ENCODE measurements at places on chromosomes 11 and 22.

GRCh38 chr22:37797874-37798500 lies 9.7 kb upstream of the GCAT start:
- no peak for DNase-seq

DNA sequence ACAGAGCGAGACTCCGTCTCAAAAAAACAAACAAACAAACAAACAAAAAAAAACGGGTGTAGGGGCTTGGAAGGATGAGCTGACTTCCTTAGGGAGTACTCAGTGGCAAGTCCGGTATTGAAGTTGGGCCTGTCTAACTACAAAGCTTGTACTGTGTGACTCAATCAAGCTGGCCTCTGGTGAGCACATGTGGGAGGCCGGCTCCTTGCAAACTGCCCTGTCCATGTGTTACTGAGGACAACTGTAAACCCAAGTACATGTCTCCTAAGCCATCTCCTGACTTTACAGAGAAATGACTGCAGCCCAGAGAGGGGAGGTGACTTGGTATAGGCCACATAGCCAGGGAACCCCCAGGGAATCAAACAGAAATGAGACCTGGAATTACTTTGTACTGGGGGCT lies 11.6 kb downstream of the RIBC2 start:
- no peak for DNase-seq

DNA sequence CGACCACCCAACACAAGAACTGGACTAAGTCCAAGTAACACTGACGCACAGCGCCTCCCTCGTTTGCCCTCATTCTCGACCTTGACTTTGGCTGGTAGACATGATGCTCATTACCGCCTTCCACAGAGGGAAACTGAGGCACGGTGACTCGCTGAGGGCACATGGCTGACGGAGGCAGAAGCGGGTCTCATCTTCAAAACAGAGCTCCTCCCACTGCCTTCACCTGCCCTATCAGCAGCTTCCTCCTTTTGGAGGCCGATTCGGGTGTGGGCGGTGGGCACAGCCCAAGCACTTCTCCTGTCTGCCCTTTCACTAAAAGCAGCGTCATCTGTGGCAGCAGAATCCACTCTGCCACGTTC lies 2.0 kb upstream of the KMT5B start:
- DNase-seq: no peak

GRCh38 chr11:21615955-21616371 lies 576.9 kb upstream of the ANO5 start:
- no peak for DNase-seq

DNA sequence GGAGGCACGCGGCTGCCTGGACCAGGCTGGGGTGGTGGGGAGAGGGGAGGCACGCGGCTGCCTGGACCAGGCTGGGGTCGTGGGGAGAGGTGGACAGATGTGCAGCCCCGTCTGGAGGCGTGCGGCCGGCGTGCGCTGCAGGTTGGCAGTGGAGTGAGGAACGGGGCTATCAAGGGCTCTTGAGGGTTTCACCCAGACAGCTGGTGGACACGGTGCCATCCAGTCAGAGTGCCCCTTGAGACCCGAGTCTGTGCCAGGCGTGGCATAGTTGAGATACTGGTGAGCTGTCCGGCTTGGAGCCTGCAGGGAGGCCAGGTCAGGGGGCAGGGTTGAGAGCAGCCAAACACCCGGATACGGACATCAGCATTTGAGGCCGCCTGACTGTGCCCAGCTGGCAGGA lies 1.5 kb upstream of the GRAMD4 start:
- no peak for DNase-seq

GRCh38 chr11:101034076-101034475 lies 95.5 kb downstream of the PGR start:
- DNase-seq: no peak

GRCh38 chr11:132072044-132072857 lies 701.8 kb downstream of the NTM start:
- no peak for DNase-seq

DNA sequence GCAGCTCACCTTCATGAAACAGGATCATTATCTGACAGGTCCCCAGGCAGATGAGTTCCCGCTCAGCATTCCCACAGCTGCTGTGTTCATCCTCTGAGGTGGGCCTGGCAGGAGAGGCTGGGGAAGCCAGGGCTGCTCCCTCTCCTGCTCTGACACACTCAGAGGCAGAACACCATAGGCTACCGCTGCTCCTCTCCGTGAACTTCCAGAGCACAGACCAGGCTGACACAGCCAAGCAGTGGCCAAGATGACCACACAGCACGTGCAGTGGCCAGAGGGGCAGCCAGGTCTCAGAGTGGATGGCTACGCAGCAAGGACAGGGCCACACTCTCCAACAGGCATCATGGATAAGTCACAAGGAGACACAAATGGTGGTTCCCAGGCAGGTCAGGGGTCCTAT lies 8.5 kb downstream of the PRODH start:
- DNase-seq: no peak

DNA sequence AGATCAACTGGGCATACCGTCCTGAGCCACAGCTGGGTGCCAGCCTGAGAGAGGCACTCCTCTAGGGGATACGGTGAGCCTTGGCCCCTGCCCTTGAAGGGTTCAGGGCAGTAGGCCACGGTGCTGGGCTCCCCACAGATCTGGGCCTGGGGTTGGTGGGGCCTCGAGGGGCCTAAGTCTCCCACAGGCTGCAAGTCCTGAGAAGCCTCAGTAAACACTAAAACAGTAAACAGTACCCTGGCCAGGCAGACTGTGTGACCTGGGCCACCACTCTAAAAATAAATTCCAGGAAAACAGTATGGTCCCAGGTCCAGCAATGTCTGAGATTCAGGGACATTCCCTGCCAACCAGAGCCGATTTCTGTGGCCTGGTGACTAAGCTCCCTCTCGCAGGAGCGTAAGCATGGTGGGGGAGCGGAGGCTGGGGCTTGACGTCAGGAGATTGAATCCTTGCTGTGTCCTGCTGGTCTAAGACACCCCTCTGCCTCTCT lies 2.3 kb upstream of the RHOD start:
- DNase-seq: no peak

- no peak for DNase-seq
Observed at GRCh38 chr11:115687934-115688333, 183.7 kb upstream of the CADM1 start.

DNA sequence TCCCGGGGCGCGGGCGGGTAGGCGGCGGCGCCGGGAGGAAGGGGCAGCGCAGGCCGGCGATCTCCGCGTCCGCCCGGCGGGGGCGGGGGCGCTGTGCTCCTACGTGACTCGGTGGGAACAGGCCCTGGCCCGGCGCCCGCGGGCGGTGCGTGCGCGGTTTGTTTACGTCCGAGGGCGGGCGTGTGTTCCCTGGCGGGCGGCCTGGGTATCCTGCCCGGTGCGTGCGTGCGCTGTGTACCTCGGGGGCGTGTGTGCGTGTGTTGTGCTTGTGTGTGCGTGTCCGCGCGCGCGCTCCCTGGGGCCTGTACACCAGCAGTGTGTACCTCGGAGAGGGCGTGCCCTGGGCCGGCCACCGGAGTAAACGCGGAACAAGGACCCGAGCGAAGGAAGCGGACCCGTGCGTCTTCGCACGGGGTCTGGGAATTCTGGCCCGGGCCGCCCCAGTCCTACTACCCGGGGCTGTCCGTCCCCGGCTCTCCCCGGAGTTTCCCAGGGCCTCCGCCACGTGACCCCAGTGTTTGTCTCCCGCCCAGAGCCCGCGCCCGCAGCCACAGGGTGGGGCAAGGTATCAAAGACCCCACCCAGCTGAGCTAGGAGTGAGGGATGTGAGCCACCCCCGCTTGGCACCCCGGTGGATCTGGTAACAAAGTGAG lies 769 bp downstream of the MAFF start:
- DNase-seq: peak; percentile 53

GRCh38 chr11:111774955-111775710 lies 8.9 kb upstream of the PPP2R1B start:
- no peak for DNase-seq

- DNase-seq: no peak
Observed at GRCh38 chr11:33941637-33942160, 49.8 kb upstream of the LMO2 start.

- no peak for DNase-seq
Observed at GRCh38 chr11:1478544-1478943, 8.0 kb downstream of the MOB2 start.

DNA sequence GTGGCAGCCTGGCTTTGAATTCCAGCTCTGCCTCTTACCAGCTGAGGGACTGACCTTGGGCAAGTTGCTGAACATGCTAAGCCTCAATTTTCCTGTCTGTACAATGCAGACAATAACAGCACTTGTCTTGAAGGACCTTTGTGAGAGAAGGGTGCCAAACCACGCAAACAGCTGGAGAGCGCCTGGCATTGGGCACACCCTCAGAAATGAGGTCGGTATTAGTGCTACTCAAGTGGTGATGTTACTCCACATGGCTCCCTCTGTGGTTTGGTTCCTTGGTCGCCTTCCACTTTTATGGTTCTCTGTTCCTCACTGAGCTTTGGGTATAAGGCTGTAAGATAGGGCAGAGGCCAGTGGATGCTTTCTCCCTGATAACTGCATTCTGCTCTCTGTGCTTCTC lies 8.2 kb downstream of the UBASH3B start:
- DNase-seq: no peak

DNA sequence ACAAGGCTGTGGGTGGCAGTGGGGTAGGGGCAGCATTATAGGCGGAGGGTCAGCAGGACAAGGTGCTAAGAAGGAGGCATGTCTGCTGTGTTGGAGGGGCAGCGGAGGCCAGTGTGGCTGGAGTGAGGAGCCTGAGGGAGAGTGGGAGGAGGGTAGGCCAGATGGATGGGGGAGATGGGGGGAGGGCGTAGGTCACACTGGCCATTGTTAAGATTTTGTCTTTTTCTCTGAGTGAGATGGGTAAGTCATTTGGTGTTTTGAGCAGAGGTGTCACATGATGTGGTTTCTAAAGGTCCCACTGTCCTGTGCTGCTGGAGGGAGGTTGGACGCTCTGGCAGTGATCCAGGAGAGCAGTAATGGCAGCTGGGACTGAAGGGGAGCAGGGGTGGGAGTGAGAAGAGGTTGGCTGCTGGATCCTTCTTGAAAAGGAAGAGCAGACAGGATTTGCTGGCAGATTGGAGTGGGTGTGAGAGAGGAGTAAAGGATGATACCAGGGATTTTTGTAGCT lies 9.8 kb downstream of the PPP6R3 start:
- no peak for DNase-seq

DNA sequence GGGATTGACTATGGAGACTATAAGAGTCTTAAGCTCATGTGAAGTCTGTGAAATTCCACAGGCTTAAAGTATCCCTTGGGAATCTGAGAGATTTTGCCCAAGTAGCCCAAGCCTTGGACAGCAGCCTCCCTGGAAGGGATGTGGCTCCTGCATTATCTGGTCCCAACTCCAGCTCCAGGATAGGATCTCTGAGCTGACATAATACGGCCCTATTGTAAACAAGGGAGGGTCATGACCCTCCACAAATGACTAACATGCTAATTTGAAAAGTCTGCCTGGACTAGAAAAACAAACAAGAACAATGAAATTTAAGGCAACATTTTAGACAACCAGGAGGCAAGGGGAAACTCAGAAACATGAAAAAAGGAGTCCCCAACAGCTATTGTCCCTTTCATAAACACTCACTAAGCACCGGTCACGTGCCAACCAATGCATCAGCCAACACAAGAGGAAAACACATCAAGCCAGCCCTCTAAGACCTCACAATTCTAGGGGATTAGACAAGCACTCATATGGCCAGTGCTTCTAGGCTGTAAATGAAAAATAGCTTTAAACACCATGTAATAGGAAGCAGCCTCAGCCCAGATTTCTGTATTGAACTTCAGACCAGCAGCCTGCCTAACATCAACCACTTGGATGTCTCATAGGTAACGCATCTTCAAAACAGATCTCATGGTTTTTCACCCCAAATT lies 101.2 kb upstream of the TIMP3 start:
- DNase-seq: no peak

DNA sequence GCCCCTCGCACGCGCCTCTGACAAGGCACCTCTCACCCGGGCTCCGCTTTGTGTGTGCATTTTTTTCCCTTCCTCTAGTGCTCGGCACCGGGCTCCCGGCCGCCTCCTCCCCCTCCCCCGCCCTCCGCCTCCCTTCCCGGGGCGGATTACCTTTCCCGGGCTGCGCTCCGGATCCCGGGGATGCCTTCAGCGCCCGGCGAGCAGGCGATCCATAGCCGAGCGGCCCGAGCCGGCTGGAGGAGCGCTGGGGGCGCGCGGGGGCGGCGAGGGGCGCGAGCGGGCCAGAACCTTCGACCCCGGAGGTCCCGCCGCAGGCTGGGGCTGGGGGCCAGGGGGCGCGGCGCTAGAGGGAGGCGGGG lies 282 bp downstream of the MPPED2 start:
- DNase-seq: no peak

GRCh38 chr11:74135127-74135840 lies 35.5 kb downstream of the C2CD3 start:
- DNase-seq: no peak

DNA sequence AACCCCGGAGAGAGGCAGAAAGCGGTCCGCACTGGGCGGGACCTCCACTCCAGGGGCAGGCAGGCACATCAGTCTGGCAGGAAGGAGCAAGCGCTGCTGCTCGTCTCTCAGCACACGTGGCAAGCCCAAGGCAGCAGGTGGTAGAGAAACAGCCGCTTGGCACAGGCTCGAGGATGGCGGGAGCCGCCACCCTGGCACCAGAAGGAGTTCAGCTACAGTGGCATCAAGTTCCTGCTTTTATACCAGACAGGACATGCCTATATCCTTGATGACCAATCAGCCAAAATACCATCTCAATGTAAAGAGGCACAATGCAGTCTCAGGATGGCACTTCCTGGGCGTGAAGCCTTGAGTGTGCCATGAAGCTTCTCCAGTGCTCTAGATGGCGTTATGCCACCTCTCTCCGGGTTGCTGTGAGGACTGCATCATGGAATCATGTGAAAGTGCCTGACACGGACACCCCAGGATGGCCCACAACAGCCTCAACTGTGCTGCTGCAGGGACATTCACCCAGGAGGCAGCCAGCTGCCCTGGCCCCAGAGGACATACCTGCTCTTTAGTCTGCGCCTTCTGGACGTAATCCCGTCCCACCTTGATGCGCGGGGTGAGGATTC lies 64.8 kb downstream of the APOL1 start:
- DNase-seq: no peak

GRCh38 chr11:4017129-4017528 lies 77.5 kb upstream of the RRM1 start:
- DNase-seq: no peak

DNA sequence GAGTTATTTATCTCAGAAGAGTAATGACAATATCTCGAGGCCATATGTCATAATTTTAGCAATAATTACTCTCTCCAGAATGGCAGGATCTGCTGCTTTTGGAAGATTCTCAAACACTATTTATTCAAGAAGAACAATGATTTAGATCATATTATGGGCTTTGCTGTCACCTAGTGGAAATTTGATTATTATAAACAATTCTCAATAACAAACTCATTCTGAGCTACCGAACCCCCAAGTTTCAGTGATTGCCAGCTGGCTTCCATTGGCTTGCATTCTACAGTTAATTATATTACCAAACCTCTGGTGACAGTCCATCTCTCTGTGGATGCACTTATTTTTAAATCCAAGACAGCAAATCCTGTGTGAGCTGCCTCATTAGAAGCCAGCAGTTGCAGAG lies 27.9 kb upstream of the SLC36A4 start:
- DNase-seq: no peak

Measured in activated B cell treated with CpG ODN at 0.5 μM for 24 hours (primary cell).